ENCODE measurements at places on chromosomes 2 and 18.

DNA sequence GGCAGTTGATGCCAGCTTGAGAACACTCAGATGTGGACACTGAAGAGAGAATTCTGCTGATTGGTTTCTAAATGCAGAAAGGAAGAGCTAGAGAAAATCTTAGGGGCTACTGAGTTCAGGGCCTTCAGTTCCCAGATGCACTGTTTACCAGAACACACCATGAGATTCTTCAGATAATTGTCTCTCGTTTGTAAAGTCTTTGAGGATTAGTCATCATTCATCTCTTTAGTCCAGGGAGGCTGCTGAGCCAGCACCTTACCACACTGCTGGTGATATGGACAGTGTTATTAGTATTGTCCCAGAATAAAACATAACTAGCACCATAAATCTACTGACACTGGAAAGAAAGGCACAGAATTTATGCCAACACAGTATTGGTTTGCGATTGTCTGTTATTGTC, 690.8 kb upstream of the CELF4 start:
- no peak for DNase-seq

- no peak for DNase-seq
These were observed 289.0 kb downstream of the PTPRM start for GRCh38 chr18:7856116-7856515.

DNA sequence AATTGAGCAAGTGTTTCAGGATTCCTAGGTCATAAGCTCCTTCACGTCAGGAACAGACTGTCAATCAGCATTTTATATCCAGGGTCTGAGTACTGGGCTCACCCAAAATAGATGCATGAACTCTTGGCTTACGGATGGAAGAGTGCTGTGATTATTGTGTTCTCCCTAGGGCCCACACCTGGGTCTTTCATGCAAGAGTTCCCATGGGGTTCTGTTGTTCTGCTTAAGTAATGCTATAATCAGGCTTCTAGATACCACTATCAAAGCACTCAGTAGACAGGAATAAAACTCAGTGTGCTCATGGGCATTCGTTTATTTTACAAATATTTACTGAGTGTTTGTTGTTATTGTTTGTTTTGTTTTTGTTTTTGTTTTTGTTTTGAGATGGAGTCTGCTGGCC, 46.4 kb upstream of the PMAIP1 start:
- no peak for DNase-seq

DNA sequence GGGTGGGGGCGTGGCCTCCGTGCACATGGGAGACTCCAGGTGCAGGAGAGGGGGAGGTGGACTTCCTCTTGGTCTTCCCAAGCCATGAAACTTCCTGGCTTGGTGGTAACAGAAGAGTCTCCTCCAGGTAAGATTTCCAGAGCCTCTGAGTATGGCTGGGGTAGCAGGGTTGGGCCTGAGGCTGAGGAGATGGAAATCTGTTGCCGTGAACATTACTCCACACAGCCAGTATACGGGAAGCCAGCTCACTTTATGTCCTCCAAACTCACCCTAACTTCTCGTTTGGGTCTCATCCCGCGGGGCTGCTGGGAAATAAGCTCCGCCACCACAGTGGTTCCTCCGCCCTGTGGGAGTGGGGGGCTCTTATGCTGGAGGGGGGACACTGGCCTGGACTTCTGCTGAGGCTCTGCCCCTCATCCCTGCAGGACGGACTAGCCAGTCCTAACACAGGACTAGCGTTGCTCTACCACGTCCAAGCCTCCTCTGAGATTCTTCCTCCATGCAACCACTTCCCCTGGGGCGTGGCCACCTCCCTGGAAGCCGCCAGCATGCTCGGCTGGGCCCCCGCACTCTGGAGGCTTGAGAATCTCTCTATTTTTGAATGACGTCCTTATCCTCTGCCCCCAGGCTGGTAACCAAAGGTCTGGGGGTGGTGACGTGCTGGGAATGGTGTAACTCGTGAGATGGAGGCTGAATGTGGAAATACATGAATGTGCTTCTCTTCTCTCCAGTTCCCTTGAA, 777 bp upstream of the RAB17 start:
- DNase-seq, result no peak

GRCh38 chr2:241577413-241578122, 19.0 kb downstream of the BOK start:
- DNase-seq, result no peak

- DNase-seq, result no peak
These were observed 180.3 kb downstream of the SEPTIN10 start for GRCh38 chr2:109433486-109433885.

DNA sequence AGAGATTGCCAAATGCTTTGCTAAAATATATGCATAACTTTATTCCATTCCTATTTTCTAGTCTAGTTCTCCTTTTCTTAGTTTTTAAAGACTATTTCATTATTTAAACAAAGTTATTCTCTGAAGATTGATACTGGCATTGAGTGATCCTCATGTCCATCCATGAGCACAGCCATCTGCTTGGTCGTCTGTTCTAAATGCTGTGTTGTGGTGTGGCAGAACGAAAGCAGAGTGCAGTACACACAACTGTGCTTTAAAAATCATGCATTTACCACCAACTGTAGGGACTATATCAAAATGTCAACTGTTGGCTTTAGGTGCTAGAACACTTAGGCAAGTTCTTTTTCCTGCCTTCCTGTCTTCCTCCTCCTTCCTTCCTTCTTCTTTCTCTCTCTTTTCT, 226.6 kb downstream of the ACKR3 start:
- DNase-seq, result no peak

- no peak for DNase-seq
These were observed at the start of gene NBAS for GRCh38 chr2:15560988-15561573. Gene NBAS, minus strand, starts transcription at chr2:15561334. Its CDS starts 30 bp downstream, at chr2:15561304.

DNA sequence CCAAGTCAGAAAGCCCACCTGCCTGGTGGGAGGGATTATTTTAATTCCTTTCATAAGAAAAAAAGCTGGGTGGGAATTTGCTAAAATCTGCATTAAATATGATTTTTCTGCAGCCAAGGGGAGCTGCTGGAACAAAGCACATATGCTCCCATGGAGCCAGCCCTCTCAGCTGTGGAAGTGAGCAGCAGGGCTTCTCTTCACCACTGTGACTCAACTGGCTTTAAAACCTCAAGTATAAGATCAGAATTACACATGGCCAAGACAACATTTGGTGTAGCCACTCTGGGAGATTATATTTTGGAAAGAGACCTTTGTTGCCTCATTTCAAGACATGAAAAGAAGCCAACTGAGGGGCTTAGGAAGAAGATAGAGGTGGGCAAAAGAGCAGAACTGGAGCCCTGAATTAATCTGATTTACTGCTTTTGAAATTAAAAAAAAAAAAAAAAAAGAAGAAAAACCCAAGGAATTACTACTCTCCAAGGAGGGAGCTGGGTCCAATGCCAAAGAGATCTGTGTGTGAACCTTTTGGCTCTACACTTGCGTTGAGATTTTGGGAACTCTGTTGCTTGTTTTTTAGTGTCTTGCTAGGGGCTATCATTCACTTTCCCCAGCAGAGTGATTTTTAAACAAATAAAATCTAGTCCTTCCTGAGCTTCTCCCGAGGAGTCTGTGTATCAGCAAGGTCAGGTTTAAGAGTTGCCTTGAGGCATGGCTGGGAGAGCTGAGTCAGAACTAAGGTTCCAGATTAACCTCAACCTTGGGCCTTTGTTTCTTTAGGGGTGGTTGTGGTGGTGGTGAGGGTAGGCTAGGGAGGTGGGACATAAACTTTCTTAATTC, 6.0 kb downstream of the LHCGR start:
- DNase-seq, result no peak

DNA sequence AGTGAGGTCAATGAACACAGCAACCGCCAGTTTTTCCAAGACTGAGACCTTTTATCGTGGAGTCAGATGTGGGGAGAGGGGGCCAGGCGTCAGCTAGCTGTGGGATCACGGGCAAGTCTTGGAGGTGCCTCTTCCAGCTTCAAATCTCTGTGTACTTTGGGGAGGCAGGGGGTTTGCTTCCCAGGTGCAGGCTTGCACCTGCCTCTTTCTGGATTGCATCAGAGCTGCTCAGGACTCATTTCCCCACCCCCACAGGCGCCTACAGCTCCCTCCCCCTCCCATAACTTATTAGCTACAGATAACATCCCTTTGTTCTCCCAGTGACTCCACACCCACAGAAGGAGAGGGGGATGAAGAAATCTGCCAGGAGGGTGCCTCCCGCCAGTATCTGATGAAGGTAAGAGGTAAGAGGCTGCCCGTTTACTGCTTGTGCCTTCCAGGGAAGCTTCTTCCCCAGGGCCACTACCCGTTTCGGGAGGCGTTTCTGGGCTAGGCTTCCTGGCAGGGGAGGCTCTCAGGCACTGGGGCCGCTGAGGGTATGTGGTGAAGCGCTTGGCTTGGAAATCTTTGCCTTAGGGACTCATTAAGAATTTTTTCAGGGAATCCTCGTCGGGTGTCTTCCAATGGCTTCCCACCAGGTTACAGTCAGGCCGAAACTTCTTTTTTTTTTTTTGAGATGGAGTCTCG, 18.8 kb upstream of the MRPL33 start:
- no peak for DNase-seq

DNA sequence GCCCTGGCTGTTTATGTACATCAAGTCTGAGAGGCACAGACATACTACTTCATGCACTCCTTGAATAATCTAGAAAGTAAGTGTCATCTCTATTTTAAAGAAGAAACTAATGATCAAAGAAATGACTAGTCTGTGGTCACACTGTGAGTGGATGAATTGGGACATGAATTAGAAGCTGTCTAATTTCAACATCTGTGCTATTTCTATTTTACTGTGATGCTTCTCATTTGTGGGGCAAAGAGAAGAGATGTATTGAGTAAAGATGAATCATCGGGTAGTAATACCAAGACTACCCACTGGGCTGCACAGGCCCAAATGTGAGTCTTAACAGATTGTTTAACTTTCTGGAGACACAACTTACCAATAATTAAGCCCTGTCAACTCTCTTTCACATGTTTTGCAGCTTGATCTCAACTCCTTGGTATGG, 42.4 kb upstream of the MTIF2 start:
- DNase-seq, result no peak

DNA sequence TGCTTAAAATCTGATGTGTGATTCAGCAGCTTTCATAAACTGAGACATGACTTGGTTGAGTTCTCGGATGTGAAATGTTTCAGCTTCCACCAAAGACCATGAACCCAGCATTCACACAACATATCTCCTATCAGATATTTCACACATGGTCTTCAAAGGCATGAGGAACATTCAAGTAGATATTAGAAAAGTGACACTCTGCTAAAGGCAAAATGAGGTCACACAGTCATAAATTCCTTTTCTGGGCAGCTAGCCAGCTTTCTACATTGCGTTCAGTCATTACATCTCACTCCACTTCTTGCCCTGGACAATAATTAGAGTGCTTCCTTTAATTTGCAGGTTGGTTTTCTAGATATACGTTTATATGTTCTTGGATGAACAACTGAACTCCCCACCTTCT, 96.7 kb downstream of the GAREM1 start:
- no peak for DNase-seq

DNA sequence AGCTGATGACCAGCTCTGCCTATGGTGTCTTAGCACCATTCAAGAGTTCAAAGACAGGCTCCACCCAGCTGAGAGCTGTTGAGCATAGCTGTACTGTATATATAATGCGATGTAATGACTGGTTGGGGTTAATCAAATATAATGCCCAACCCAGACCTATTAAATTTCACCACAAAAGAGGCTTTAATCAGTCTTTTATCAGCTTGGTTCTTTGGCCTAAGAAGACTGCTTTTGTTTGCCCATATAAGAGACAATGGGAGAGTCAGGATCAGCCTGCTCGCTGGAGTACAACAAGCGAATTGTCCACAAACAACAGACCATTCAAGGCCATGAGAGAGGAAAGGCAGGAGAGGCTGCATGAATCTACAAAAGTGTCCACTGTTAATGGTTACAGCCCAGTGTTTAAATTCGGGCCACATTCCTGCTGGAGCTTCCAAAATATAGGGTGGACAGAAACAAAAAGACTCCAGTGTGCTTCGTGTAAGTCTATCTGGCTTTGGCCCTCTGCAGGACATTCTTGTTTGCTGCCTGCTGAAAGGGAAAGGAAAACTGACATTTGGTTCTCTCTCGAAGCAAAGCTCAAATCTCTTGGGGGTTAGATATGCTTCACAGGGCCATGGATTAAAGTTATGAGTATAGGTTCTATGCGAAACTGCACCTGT, 299.0 kb upstream of the FBXO11 start:
- DNase-seq, result no peak

- no peak for DNase-seq
These were observed 38.7 kb downstream of the SDC1 start for GRCh38 chr2:20186078-20186854.

DNA sequence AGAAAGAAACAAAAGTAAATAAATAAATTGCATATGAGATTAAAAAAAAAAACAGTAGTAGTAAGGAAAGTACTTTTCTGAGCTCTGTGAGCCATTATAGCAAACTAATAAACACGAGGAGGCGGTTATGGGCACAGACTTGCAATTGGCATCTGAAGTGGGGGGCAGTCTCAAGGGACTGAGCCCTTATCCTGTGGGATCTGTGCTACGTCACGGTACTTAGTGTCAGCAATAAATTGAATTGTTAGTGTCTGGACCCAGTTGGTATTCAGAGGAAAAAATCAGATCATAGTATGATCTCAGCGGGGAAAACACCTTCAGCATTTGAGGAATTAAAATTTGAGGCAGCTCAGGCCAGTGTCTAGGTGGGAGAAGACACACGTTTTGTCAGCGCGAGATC, 76.6 kb upstream of the TEX51 start:
- DNase-seq, result no peak

- DNase-seq, result no peak
These were observed 74.6 kb downstream of the PID1 start for GRCh38 chr2:229196448-229196847.

DNA sequence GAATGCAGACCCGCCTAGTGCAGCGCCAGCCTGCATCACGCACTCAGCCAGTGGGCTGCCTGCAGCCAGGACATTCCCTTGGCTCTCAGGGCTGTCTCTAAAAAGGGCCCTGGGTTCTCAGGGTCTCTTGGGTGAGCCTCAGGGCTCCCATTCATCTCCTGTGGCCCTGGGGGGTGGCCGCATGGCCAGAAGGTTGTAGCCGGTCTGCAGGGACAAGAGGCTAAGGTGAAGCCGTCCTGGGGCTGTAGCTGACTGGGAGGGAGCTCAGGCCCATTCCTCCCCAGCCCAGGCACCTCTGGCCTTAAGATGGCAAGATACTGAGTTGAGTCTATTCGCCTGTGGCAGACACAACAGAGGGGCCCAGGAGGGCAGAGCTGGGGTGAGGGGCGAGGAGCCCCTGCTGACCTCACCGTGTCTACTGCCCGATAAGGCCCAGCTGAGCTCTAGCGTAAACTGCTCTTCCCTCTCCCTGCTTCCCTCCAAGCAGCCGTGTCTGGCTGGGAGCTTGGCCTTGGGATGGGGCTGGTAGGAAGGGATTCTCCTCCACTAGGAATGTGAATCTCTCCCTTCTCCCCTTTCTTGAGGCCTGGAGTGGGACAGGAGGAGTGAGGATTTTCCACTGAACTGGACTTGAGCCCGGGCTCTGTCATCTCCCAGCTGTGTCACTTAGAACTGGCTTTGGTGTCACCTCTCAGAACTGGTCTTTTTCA, 37.9 kb downstream of the INHBB start:
- no peak for DNase-seq

DNA sequence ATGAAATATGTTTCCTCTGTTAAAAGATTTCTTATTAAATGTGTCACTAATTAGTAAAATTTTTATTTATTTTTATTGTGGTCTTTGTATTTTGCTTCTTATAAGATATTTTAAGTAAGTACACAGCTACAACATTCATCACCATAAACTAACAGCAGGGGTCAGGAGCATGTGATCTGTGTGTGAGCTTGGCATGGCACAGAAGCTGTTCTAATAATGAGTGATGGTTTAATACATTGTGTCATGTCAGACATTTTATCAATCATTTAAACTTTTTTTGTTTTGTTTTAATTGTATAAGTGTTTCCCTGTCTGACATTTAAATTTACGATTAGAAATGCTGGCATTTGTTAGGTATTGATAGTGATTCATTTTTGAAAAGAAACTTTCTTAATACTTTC, 585.4 kb downstream of the DSC3 start:
- no peak for DNase-seq

Data from cortex of kidney (tissue), 1 donor.